Posterior cingulate gyrus (tissue), 11 donors: ENCODE measurements at places on chromosomes 1 and 21.

DNA sequence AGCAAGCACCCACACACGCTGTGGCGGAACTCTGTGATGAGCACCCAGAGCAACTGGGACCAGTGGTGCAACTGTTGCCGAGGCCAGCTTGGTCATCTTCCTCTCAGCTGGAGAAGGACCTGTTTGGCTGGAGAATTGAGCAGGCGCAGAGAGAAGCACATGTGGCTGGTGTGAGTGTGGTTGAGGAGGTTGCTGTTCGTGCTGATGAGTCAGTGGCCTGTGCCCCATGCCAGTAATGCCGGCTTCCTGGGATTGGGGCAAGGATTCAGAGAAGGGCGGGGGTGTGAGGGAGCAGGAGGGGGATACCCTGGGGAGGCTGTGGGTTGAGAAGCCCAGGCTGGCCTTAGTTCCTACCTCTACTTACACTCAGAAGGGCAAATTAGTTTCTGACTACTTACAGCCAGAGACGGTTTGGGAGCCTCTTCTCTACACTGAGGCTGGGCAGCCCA is 57.5 kb upstream of the EPS8L3 start:
- DNase-seq: no peak

DNA sequence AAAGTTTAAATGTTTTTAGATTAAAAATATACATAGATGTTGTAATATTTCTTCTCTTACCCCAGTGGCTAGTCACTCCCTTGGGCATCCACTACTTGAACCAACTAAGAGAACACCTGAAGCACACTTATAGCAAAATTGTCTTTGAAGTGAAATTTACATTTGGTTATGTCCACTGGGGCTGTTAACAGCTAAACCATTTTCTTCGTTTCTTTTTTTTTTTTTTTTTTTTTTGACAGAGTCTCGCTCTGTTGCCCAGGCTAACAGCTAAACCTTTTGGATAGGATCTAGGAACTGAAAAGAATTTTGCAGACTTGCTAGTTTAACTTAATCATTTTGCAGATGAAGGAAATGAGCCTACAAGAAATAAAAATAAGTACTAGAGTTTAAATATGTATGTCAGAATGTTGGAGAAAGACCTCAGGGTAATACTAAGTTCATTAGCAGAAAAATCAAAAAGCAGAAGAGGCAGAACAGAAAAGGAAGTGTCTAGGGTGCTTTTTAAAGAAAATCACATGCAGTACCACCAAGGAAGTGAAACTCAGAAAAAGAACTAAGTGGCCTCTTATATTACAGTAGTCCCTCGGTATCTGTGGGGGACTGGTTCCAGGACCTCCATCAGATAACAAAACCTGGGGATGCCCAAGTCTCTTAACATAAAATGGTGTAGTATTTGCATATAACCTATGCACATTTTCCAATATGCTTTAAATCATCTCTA is 11.8 kb downstream of the DRAM2 start:
- no peak for DNase-seq

DNA sequence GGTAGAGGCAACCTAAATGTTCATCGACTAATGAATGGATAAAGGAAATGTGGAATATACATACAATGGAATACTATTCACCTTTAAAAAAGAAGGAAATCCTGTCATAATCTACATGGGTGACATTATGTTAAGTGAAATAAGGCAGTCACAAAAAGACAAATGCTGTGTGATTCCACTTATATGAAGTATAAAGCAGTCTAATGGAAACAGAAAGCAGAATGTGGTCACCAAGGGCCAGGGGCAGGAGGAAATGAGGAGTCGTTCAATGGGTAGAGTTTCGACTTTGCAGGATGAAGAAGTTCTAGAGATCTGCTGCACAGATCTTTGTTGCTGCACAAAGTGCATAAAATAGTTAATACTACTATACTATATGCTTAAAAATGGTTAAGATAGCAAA is 7.8 kb downstream of the DIPK1A start:
- DNase-seq: no peak

DNA sequence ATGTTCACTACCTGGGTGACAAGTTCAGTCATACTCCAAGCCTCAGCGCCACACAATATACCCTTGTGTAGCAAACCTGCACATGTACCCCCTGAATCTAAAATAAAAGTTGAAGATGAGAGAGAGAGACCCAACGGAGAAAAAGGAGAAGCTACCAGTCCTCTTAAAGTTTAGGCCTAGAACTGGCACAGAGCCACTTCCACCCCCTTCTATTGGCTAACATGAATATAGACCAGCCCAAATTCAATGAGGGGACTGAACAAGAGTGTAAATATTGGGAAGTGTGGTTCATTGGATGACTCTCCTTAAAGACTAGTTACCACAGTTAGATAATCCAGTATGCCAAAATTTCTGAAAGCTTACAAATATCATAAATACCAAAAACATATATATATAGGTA is 139.9 kb upstream of the ATP1B1 start:
- no peak for DNase-seq

DNA sequence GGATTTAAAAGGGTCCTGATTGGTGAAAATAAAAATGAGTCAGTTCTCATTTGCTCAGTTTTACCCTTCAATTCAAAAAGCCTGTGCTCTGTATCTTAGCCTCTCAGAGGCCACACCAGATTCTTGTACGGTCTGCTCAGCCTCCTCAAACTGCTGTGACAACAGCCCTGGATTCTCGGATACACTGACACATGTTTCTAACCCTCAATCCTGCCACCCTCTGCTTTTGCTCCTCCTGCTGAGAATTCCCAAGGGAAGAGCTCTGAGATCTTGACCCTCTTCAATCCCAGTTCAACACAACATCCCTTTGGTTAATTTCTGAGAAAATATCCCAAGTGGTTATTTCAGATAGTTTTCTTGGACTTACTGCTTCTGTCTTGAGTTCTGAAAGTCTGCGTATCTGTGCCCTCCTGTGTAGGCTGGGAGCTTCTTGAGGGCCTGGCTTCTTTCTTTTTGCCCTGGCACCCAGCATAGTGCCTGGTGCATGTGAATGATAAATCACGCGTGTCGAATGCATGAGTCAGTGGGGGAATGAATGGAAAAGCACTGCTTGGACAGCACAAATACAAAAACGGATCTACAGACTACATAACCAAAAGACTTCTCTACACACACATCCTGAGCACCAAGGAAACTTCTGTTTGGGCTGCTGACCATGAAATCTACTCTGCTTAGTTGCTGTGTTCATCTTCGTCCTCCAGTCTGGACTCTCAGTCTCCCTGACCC is 24.5 kb downstream of the IRF2BP2 start:
- DNase-seq: no peak

GRCh38 chr1:84781946-84782771 is 91.9 kb upstream of the SSX2IP start:
- DNase-seq: peak; percentile 79

- no peak for DNase-seq
Observed at GRCh38 chr1:25185409-25186160, 46.7 kb downstream of the SYF2 start.

- DNase-seq: no peak
Observed at GRCh38 chr1:167717351-167717750, 4.4 kb upstream of the MPZL1 start.

GRCh38 chr1:170725326-170725725 is 61.4 kb downstream of the PRRX1 start:
- DNase-seq: no peak
